ENCODE measurements at places on chromosomes 6 and 20.
A peak's percentile ranks its signal among the peaks of the same experiment; 100 is the strongest.

- no peak for DNase-seq
Observed at GRCh38 chr6:56620229-56620868, 22.3 kb downstream of the DST start.

- peak; percentile 16 for DNase-seq
Observed at GRCh38 chr6:16793828-16794412, 32.7 kb upstream of the ATXN1 start.

DNA sequence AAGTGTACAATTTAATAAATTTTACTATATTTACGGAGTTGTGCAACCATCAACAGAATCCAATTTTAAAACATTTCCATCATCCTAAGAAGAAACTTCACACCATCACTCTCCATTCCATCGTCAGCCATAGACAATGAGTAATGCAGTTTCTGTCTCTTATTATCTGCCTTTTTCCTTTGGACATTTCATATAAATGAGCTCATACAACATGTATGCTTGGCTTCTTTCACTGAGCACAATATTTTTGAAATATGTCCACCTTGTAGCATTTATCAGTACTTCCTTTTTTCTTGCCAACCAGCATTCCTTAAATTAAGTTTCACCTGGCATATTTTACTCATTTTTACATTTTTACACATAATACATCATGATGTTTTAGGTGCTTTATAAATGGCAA, 22.7 kb upstream of the HIVEP1 start:
- DNase-seq = peak; percentile 65

GRCh38 chr6:22322103-22323030, 25.5 kb upstream of the PRL start:
- DNase-seq = no peak

- DNase-seq = peak; percentile 97
Observed at GRCh38 chr6:19836799-19837510, at the start of gene ID4. ID4 (plus strand) TSS chr6:19837370; CDS start chr6:19837755, 385 bp downstream.

DNA sequence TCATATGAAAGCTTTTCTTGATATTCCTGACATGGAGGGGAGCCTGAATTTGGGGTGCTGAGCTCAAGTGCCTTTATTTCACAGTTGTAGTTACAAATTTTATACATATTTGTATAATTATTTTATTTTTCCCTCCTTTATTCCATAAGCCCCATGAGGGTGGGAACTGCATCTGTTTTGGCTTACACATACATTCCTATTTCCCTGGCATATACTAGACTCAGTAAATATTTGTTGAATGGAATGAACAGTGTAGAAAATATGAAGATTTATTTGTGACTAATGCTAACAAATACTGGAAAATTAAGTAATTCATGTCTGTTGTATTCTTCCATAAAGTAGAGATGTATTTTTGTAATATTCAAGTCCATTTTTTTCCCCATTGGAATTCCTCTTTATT, 127.1 kb downstream of the MYO6 start:
- no peak for DNase-seq

DNA sequence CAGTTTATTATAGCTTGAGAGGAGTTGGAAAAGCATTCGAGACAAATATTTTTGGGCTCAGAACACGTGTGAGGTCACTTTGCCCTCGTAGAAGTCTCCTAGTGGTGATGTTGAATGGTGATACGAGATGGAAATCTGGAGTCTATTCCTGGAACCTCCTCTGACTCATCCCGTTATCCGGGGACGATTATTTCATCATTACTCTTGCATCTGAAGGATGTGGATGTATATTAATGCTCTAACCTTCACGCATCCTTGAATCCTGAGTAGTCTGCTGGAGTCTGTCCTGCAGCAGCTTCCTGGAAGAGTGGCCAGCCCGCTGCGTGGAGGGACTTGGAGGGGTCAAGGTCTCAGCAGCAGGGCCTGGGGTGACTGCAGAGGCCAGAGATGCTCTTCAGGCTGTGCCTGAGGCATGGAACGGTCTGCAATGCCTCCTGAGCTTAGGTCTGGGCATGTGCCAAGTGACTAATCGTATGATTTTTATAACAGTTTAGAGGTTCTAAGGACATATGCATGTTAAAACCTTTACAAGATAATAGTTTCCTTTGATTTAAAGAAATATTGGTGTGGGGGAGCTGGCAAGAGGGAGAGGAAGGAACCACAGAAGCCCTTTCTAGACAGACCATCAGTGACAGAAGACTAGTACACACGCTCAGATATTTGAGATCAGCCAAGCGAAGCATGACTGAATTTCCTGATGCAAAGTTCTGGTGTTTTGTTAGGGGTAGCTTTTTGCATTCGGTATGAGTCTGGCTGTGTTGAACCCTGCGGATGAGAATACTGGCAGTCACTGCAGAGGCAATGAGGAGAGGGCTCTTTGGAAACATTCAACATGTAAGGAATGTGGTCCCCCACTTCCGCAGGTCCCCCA, 400.2 kb downstream of the QKI start:
- DNase-seq = peak; percentile 54

DNA sequence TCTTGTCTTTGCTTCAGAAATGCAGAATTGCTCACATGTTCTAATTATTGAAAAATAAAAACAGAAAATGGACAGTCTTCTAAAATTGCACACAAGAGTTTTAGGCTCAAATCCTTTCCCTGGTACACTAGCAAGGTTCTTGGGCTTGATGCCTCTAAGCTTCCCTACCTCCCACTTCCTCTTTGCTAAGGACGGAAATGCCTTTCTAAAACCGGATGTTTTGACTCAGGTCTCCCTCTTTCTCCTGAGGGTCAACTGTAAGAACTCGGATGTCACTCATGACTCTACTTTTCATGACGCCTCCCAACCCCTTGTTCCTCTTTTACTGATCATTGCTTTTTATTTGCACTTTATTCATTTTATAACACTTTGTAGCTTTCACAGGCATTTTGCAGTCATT, 613.5 kb downstream of the C6orf118 start:
- no peak for DNase-seq

DNA sequence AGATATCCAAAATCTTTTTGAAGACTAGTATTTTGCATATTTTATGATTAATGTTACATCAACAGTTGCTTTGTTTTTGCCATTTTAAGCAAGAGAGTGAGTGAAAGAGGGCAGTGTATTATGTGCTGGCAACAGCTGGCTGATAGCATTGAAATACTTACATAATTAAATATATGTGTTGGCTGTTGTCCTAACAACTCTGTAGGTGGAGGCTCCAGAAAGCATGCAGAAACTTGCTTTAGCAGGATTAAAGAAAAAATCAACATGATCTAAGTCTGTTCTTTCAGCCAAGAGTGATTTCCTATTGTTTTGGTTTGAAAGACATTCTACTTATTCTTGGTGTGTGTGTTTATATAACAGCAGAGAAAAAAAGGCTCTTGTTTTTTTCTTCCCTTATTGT, 127.5 kb downstream of the CDKAL1 start:
- peak; percentile 81 for DNase-seq

GRCh38 chr6:2141644-2142290, 103.6 kb downstream of the GMDS start:
- DNase-seq = no peak

DNA sequence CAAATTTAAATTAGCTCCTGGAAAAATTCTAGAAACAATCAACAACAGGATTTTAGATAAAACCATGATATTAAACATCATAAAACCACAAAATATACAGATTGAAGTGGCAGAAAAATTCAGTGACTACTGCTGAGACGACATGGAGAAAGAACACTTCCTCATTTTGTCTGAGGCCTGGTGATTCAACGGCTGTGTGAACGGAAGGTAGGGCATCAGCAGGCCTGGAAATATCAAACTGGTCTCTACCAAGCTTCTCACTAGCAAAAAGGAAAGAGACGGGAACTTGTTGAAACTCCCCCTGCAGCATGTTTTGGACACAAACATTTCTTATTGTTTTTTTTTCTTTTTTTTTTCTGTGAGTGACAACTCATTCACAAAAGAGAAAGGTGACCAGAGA, 58.0 kb upstream of the AHI1 start:
- DNase-seq = no peak

DNA sequence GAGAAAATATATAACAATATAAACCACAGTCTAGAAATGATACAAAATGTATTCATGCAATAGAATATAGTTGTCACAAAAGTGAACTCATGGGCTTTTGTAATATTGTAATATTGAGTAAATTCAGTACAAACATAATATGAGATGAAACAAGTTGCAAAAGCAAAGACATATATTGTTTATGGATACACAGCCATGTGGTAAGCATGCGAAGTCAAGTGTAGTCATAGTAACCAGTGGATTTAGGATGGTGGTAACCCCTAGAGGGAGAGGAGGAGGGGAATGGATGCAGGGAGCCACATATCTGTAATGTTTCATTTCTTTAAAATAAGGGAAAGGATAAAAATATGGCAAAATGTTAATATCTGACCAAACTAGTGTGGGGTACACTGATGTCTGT, 47.3 kb downstream of the ARMC2 start:
- DNase-seq = peak; percentile 41

GRCh38 chr6:75563032-75563431, 38.6 kb upstream of the SENP6 start:
- peak; percentile 24 for DNase-seq

GRCh38 chr20:46000262-46000996, 8.3 kb upstream of the MMP9 start:
- no peak for DNase-seq

GRCh38 chr6:117947234-117947633, 40.2 kb downstream of the SLC35F1 start:
- no peak for DNase-seq

GRCh38 chr6:36594816-36595643, 868 bp downstream of the SRSF3 start:
- peak; percentile 72 for DNase-seq

DNA sequence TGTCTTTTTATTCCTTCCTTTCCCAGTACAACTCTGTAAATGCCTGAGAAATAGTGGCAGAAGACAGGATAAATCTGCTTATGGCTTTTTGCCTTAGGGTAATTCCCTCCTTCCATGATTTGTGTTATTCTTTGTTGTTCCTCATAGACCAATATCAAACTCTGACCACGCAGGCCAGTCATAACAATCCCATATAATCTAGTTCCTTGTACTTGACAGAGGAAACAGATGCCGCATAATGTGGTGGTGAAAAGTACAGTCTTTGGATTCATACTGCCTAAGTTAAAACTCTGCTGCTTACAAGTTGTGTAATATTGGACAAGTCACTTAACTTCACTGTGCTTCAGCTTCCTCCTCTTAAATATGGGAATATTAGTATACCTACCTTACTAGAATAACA, 8.2 kb upstream of the BAG2 start:
- DNase-seq = no peak

GRCh38 chr20:46715292-46715756, 5.9 kb downstream of the SLC2A10 start:
- peak; percentile 84 for DNase-seq

DNA sequence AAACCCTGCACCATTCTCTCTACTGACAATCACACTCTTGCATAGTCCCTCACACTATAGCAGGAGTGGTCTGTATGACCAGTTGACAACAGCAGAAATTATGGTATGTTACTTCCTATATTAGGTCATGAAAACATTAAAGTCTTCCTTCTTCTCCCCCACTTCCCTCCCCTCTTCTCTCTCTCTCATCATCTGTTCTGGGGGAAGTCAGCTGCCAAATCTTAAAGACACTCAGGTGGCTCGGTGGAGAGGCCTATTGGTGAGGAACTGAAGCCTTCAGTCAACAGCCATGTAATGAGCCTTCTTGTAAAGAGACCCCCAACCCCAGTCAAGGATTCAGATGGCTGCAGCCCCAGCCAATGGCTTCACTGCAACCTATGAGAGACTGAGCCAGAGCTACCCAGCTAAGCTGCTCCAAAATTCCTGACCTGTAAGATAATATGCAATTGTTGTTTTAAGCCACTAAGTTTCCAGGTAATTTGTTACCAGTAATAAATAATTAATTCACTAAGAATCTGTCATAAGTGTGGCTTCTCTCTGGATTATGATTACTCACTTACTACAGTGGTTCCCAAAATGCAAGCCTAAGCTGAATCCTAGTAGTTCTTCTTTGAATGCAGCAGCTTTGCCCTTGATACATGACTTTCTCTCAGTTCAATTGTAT, 11.2 kb upstream of the TSBP1 start:
- DNase-seq = no peak

DNA sequence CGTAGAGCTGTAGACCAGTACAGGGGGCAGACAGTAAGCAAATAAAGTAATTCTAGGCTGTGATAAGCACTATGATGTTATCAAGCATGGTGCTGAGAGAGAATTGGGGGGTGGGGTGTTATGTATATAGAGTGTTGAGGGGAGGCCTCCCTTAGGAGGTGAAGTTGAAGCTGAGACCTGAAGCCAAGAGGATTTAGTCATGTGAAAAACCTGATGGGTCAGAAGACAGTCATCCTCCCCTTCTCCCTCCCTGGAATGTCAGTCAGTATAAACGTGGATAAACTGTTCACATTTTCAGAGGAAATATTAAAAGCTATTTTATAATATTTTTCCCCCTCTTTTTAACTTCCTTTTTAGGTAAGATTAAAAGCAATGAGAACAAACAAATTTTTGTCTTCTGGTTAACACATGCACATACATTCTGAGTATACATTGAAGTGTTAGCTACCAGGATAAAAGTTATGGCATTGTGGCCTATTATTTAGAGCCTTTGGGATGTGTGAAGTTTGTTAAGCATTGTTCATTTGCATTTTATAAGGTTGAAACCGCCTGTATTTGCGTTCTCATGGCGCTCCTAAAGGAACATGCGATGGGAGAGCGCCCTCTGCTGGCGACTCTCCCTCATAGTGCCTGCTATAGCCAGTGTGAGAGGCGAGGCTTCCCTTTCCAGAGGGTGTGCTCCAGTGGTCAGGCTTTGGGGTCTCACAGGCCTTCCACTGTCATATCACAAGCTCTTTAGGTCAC, 35.4 kb upstream of the MAPK13 start:
- DNase-seq = peak; percentile 82

- peak; percentile 48 for DNase-seq
Observed at GRCh38 chr6:116971959-116972358, 94.9 kb downstream of the RFX6 start.

- DNase-seq = peak; percentile 78
Observed at GRCh38 chr6:113774127-113774825, 82.9 kb upstream of the MARCKS start.

DNA sequence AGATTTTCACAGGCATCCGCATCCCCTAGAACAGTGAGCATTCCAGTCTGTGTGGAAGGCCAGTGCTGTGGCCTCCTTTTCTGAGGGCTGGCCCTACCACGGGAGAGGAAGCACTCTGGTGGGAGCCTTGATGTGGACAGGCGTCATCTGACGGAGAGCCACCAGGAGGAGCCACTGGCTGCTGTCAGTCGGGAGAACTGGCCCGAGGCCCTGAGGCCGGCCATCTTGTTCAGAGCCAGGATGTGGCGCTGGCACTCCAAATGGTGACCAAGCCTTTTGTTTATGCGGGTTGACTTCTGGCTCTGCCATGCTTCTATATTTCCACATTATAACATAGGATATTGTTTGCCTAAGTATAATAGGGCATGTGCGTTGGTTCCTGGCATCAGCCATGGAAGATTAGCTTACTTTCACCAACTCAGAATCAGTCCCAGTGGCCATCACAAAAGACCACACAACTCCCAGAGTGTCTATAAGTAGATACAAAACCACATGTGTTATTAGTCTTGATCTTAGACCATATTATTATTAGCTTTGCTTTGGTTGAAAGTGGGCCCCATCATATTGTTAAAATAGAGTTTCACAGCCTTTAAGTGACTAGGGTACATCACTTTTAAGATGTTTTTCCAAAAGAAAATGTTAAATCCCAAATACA, 273.9 kb upstream of the TAB2 start:
- no peak for DNase-seq

- peak; percentile 98 for DNase-seq
Observed at GRCh38 chr20:8082989-8083388, 49.1 kb upstream of the PLCB1 start.

GRCh38 chr20:8154638-8155037, 22.6 kb downstream of the PLCB1 start:
- DNase-seq = no peak

All from fibroblast of the aortic adventitia (primary cell).